ENCODE measurements at places on chromosomes 7 and 10. TPM values are rescaled to one million over a fixed set of nuclear protein-coding genes. Genes with fewer than 3 reads are reported as not detected.

DNA sequence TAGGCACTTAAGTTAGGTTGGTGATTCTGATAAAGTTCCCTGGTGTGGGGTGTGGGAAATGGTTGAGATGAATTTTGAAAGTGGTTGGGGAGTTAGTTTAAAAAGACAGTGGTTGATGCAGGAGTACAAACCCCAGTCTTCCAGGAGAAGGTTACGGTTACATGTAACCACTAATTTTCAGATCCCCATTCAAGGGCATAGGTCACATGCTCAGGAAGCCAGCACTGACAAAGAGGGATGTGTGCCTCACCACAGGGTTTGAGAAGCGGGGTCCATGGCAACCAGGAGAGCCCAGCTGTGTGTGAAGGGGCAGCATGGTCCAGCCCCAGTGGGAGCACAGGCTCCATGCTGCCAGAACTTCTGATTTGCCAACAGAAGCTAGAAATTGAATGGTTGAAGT, 144.2 kb downstream of the MDFIC start:
- H3K27ac ChIP-seq = no peak overlapping the region
- no peak for DNase-seq
- peaks cover 4% of the 10 kb centered on the region for H3K4me1 ChIP-seq
- H3K4me3 ChIP-seq = no peak overlapping the region
- H3K27me3 ChIP-seq = peaks cover 9% of the 10 kb centered on the region
- H3K36me3 ChIP-seq = peaks cover 5% of the 10 kb centered on the region

GRCh38 chr10:52100011-52100547, 214.0 kb upstream of the DKK1 start:
- H3K27ac ChIP-seq = no peak overlapping the region
- H3K4me3 ChIP-seq = no peak overlapping the region
- no peak for DNase-seq

MACROH2A2 gene
- total RNA-seq = 9.3 TPM

ACSM6 gene
- not detected for total RNA-seq

PNLIP gene
- not detected for total RNA-seq
